Glutamatergic neuron (in vitro differentiated cells): ENCODE measurements at places on chromosomes 2 and 18. TPM values are rescaled to one million over a fixed set of nuclear protein-coding genes. Genes with fewer than 3 reads are reported as not detected.

- H3K4me1 ChIP-seq = no peaks in the 10 kb centered on the region
- no peak for DNase-seq
- H3K4me3 ChIP-seq = no peak overlapping the region
- H3K36me3 ChIP-seq = no peaks in the 10 kb centered on the region
- no peak overlapping the region for H3K27ac ChIP-seq
- peaks cover 2% of the 10 kb centered on the region for H3K27me3 ChIP-seq
Observed at GRCh38 chr2:18265614-18266586, 294.6 kb downstream of the RDH14 start.

- no peak overlapping the region for H3K4me3 ChIP-seq
- DNase-seq = no peak
- no peaks in the 10 kb centered on the region for H3K36me3 ChIP-seq
- H3K27me3 ChIP-seq = peaks cover 6% of the 10 kb centered on the region
Observed at GRCh38 chr2:19745318-19746136, 156.3 kb downstream of the TTC32 start.

DNA sequence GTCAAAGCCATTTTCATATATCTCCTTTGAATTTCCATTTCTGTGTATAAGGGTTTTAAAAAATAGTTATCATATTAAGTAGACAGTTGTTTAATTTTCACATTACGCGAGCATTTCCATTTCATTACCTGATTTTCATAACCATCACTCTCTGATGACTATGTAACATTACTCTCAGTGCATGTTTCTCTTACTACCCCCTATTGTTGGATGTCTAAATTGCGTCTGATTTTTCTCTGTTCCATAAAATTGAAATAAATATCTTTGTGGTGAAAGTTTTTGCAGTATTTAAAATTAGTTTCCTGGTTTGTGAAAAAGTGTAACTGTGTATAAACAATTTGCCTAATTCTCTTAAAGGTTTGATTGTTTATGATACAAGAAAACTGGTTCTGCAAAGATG lies 123.8 kb downstream of the MYO1B start:
- no peaks in the 10 kb centered on the region for H3K36me3 ChIP-seq
- no peak for DNase-seq
- H3K4me3 ChIP-seq = no peak overlapping the region
- H3K27me3 ChIP-seq = no peaks in the 10 kb centered on the region
- H3K4me1 ChIP-seq = no peaks in the 10 kb centered on the region

DNA sequence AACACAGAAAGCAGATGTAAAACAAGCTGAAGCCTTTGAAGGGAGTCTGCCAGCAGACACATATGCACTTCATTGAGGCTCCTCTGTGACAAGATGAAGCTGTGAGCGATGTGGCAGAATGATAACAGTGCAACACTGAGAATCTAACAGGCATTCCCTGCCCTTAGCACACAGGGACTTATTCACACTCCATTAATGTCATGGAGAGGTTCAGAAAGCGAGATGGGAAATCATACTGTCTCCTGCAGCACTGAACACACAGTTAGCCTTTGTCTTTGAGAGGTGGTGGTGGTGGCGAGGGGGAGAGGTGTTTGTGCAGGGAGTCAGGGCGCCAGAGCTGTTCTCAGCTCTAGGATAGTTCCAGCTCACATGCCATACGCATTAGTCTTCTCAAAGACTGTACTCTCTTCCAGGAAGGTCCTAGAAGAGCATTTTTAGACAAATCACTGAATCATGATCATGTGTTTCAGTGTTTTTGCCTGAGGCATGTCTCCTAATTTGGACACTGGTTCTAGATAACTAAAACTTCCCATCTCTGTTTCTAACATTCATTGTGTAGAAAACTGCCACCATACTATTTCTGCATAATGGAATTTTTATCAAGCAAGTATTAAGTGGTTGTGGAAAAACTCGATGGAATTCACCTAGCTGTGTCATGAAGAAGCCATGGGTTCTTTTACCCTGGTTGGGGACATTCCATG lies 93.5 kb upstream of the ITGB6 start:
- no peak overlapping the region for H3K4me3 ChIP-seq
- H3K27ac ChIP-seq = no peak overlapping the region
- H3K4me1 ChIP-seq = peaks cover 18% of the 10 kb centered on the region
- H3K27me3 ChIP-seq = peaks cover 6% of the 10 kb centered on the region
- DNase-seq = no peak

DNA sequence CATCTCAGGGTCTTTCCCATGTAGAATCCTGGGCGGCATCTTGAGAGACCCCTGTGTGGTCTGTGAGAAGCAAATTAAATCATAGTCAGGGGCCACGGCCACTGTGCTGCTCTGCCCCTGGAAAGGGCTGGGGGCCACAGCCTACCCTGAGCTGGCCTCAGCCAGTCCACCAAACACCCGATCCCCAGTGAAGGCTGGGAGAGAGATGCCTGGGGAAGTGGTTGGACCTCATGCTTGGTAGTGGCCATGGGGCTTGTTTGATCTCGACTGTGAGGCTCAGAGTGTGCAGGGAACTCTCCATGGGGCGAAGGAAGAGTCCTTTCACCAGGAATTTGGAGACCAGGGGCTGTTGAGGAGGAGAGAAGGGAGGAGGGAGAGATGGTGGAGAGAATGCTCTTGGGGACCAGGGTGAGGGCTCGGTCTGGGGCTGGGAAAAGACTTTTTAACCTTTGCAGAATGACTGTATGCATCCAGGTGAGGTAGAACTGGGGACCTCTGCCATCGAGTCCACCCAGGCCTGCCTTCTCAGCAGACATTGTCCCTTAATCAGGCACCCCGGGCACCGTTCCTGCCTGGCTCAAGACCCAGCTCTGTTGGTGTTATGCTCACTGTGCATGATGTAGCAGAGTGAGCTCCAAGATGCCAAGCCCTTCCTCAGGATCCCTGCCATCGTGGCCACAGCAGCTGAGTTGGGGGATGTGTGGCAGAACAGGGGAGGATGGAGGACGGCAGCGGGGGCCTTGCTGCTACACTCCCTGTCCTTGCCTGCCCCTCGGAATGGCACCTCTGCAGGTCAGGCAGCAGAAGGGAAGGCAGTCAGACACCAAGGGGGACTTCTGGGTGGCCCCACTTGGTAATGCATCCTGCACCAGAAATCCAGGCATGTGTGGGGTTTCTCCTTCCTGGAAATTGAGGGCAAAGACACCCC lies 249.9 kb downstream of the DYSF start:
- no peak overlapping the region for H3K27ac ChIP-seq
- H3K4me1 ChIP-seq = no peaks in the 10 kb centered on the region
- no peak overlapping the region for H3K4me3 ChIP-seq
- peaks cover 5% of the 10 kb centered on the region for H3K27me3 ChIP-seq
- H3K36me3 ChIP-seq = no peaks in the 10 kb centered on the region

Gene HNMT
- not detected for total RNA-seq

Gene LAMA1
- 32.0 TPM for total RNA-seq

Gene IL36B
- total RNA-seq = not detected
